Right cardiac atrium (tissue), 5 donors: ENCODE measurements at places on chromosomes 3 and 15. TPM values are rescaled to one million over a fixed set of nuclear protein-coding genes. Genes with fewer than 3 reads are reported as not detected.

The TJP1 gene
- 120 TPM for total RNA-seq

The PLCH1 gene
- total RNA-seq: 1.6 TPM

- DNase-seq: no peak
These were observed 6.5 kb downstream of the KLHL18 start for GRCh38 chr3:47288966-47289910.

- no peak for DNase-seq
These were observed 80.5 kb upstream of the SLC24A5 start for GRCh38 chr15:48040166-48040817.

- DNase-seq: no peak
These were observed 74.1 kb downstream of the DIPK2A start for GRCh38 chr3:144045766-144046165.

GRCh38 chr15:99976811-99977271 lies 243.6 kb upstream of the LYSMD4 start:
- DNase-seq: no peak

DNA sequence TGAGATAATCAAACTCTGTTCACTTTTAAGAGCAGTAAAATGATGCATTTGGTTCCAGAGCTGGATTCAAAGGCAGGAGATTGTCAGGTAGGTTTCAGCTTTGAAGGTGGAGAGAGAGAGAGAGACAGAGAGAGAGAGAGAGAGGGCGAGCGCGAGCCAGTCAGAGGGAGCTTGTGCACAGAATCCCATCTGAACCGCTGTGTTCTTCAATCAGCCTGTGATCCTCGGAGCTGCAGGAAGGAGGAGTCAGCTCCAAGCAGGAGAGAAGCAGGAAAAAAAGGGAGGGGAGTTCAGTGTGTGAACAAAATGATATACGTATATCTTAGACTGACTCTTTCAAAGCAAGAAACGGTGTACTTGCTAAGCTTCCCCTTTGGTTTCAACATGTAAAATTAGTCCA lies at the start of gene GPR149:
Gene GPR149 (minus strand): TSS at position 177 of the 400 bp plus-strand sequence. CDS start 575 bp downstream, outside the sequence.
- no peak for DNase-seq

The C2CD4A gene
- total RNA-seq: not detected

The BCL2A1 gene
- total RNA-seq: 0.46 TPM

The MESP1 gene
- total RNA-seq: 8.3 TPM

The GOLGA6L4 gene
- total RNA-seq: 1.4 TPM

DNA sequence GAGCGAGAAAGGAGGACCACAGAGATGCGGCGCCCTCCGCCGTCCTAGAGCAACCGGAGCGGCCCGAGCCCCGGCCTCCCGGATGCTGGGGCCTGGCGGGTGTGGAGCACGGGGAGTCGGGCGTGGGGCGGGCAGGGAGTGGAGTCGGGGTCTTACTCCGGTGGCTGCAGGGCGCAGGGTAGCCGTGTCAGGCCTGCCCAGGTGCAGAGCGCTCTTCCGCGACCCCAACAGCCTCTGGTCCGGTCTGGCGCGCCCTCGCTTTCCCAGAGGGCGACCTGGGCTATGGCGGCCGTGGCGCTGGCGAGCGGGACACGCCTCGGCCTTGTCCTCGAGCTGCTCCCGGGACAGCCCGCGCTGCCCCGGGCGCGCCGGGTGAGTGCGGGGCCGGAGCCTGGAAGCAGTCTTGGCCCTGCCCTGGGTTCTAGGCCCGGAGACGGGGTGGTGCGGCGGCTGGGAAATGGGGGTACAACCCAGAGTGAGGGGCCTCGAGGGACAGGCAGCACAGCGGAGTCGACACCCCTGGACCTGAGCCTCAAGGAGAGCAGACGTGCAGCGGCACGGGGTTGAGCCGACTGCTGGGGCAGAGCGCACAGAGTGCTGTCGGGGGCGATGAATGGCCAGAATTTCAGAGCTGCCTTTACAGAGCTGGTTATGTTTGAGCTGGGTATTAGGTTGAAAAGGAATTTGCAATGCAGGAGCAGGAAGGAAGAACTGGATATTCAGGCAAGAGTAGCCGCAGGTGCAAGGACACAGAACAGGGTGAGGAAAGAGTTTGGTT lies at the start of gene ZNF662:
Gene ZNF662 (plus strand): TSS at position 73 of the 778 bp plus-strand sequence. CDS start 1,973 bp downstream, outside the sequence.
- DNase-seq: peak; percentile 69

DNA sequence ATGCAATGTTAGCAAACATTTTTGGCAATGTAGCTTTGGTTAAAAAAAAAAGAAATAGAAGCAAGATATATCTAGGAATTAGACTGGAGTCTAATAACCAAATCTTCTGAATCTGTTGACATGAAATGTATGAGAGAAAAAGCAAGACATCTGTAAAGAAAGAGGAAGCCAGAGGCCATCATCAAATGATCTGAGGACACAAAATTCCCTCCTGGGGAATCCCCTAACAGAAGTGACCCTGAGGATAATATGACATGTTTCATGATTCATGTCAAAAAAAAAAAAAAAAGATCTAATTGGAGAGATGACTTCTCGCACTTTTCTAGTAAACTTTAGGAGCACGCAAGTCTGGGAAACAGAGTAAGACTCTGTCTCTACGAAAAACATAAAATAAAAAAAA lies 70.9 kb downstream of the IMPG2 start:
- DNase-seq: no peak

The HACL1 gene
- total RNA-seq: 15.5 TPM

The FANCD2OS gene
- not detected for total RNA-seq

DNA sequence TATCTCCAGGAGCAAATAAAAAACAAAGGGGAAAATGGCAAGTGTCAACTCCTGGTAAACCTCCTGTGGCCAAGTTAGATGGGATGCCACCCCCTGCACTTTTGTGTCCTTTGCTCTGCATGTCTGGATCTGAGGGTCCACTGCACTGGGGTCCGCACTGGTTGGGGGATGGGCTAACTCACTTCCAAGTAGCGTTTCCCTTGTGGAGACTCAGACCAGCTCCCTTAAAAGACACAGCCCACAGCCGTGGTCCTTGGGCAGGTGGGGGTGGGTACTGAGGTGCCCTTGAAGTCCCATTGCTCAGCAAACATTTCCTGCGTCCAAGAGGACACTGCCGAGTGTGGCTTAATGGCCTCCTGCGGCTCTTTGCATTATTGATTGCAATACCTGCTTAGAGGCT lies 188.2 kb downstream of the MEGF11 start:
- no peak for DNase-seq

GRCh38 chr3:195153653-195154052 lies 117.3 kb downstream of the XXYLT1 start:
- DNase-seq: peak; percentile 50

GRCh38 chr3:170524073-170524472 lies 61.8 kb downstream of the SLC7A14 start:
- no peak for DNase-seq

The RASL12 gene
- total RNA-seq: 63.2 TPM

GRCh38 chr3:59334585-59334984 lies 284.8 kb upstream of the CFAP20DC start:
- DNase-seq: no peak

- DNase-seq: no peak
These were observed 1273.0 kb downstream of the OTOL1 start for GRCh38 chr3:162769564-162769963.

The RGMA gene
- total RNA-seq: 16.4 TPM

GRCh38 chr3:108208831-108209230 lies 13.4 kb downstream of the IFT57 start:
- no peak for DNase-seq

The CD86 gene
- 3.1 TPM for total RNA-seq

DNA sequence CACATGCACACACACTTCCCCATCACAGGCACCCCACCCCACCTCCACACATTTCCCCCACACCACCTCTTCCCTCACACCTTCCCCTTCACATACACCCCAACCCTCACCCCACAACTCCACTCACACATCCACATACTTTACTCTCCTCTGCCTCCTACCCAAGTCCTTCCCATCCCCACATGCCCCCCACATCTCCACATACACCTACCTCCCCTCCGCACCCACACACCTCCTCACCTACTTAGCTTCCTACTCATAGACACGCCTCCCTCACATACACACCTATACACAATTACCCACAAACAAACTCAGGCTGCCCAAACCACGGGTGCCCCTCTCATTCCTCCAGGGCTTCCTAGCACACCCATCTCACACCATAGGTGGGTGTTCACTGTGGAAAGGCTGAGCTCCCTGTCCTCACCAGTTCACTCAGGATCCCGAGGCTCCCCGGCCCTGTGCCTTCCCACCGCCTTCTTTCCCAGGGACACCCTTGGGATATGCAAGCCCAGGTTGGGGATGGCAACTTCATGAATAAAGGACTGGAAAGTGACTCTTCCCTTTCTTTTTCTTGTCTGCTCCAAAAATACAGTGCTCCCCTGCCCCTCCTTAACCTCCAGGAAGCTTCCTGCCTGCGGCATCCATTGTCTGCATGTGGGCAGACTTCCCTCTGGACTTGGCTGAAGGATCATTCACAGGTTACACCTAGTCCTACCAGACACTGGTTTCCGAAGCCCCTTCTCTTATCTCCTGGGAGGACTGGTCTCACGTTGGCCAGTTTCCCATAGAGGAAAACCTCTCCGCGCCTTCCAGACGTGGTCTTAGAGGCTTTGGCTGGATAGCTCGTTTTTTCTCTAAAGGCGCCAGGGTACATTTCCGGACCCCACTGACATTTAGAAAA lies 61.5 kb downstream of the SLCO2A1 start:
- DNase-seq: no peak
